Esophagus mucosa (tissue), 1 donor: ENCODE measurements at places on chromosomes 12 and 14. TPM values are rescaled to one million over a fixed set of nuclear protein-coding genes. Genes with fewer than 3 reads are reported as not detected.

TMTC1 gene
- 5.3 TPM for total RNA-seq

CMA1 gene
- 0.64 TPM for total RNA-seq

SYNDIG1L gene
- not detected for total RNA-seq

FOXG1 gene
- not detected for total RNA-seq

CPNE6 gene
- not detected for total RNA-seq

OR6C1 gene
- not detected for total RNA-seq

ETFBKMT gene
- total RNA-seq = 1.3 TPM

ATP6V1D gene
- total RNA-seq = 70.0 TPM

AMIGO2 gene
- total RNA-seq = 1.5 TPM

GLT8D2 gene
- total RNA-seq = 0.88 TPM

OAS3 gene
- 33.6 TPM for total RNA-seq

ACOT6 gene
- not detected for total RNA-seq

DIO2 gene
- total RNA-seq = 58.4 TPM
